ENCODE measurements at places on chromosomes 7 and 10.

GRCh38 chr7:12211711-12212485, 804 bp downstream of the TMEM106B start:
- DNase-seq = no peak

GRCh38 chr10:49055221-49055849, 60.0 kb downstream of the VSTM4 start:
- no peak for DNase-seq

DNA sequence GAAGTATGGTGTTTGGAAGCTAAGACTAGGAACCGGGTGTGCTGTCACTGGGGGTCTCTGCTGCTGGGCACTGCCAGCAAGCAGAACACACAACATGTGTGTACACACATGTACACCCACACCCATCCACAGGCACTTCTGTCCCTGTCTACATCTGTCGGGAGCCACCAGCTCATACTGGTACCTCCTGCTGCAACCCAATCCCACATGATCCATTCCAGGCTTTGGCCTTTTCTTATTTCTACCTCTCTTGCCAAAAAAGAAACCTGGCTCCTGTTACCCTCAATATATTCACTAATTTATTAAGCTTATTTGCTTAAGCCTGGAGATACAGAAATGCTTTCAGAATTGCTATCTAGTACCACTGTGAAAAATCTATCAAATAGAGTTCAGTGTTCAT, 246.0 kb downstream of the DIP2C start:
- DNase-seq = no peak

GRCh38 chr7:24653316-24654085, 80.2 kb downstream of the PALS2 start:
- no peak for DNase-seq

- DNase-seq = peak; percentile 43
These were observed 11.7 kb upstream of the VIM start for GRCh38 chr10:17216217-17216900.

- no peak for DNase-seq
These were observed 270.5 kb upstream of the MKLN1 start for GRCh38 chr7:131057015-131057793.

- DNase-seq = no peak
These were observed 108.7 kb downstream of the SH2D4B start for GRCh38 chr10:80646366-80646765.

DNA sequence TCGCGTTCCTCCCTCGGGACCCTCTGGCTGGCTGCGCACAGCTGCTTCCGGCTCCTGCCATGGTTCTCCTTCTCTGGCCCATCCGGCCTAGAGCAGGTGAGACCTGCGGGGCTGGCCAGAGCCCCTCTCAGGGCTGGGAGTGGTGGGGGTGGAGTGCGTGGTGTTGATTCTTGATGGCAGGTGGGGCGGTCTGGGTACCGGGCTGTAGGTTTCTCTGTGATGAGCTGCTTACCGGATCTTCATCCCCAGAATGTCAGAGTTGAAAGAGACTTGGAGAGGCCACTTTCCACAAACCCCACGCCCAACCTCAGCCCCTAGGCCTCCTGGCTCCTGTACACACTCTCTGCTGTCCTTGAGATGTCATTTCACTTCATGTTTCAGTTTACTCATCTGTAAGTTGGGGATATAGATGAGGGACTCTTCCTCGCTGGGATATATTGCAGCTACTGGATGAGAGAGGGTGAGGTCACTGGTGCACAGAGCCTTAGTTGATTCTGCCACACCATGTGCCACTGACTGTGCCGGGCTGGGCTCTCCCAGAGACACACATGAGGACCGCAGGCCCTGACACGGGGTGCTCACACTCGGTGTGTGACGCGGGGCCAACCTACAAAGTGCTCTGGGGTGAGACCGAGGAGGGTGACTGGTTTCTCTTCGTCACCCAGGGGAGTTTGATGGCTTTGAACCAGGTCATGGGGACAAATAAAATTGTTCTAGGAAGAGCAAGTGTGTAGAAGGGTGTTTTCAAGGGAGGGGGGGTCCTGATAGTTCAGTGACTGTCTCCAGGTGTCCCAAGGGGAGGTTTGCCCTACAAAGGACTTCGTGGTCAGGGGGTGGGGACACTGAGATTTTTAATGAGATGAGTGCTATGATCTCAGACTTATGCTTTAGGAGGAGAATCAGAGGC, 29.5 kb downstream of the ZNF775 start:
- no peak for DNase-seq

- DNase-seq = no peak
These were observed 99.9 kb upstream of the AKR1E2 start for GRCh38 chr10:4725917-4726606.

GRCh38 chr7:152925412-152926147, 166.0 kb downstream of the ACTR3B start:
- DNase-seq = no peak

GRCh38 chr7:148791546-148791945, 92.5 kb downstream of the EZH2 start:
- no peak for DNase-seq

GRCh38 chr7:64868499-64868898, 34.6 kb upstream of the ZNF273 start:
- DNase-seq = no peak
